Daoy (cell line): ENCODE measurements at places on chromosomes 4 and X. TPM values are rescaled to one million over a fixed set of nuclear protein-coding genes. Genes with fewer than 3 reads are reported as not detected.

DNA sequence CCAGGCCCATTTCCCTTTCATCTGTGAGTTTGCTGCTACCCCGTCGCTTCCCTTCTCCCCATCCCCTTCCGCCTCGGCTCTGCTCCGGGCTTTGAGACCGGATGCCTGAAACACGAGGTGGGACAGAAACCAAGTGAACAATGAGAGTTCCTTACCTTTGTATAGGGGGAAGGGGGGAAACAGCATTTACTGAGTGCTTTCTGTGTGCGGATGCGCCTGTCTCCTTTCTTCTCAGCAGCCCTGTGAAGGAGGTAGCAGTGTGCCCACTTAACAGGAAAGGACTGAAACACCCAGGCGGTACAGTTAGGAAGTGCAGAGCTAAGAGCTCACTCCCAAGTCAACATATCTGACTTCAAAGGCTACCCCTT lies 43.2 kb upstream of the TMSB15B start:
- DNase-seq, result no peak

Gene WDR44
- 10.1 and 12.4 TPM in 2 replicates for total RNA-seq

DNA sequence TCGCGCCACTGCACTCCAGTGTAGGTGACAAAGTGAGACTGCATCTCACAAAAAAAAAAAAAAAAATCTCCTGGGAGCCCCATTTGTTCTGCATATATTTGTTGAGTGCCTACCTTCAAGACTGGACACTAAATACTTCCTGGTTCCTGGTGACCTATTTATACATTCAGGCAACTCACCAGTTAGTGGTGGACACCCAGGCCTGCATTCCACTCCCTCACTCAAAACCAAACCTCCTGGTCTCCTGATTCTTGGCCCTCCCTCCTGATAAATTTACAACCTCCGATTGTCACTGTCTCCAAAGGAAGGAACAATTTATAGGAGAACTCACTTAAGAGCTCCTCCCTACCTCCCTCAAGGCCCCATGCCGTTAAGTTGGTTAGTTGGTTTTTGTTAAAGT lies 3.1 kb downstream of the SYAP1 start:
- DNase-seq, result no peak

DNA sequence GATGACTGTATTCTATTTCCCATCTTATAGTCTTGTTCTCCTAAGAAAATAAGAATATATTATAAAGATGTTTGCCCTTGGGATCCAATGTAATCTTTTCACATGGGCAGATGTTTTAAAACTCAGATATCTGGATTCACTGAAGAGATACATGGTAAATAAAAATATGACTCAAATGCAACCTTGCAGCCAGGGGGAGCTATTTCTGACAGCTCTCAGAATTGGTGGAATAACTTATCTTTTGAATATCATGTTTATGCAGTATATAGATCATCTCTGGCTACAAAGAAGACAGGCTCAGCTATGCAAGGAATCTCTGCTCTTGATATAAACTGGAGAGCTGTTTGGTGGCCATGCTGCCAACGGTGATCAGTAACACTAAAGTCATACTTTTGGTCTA lies 274.7 kb downstream of the GLUD2 start:
- DNase-seq, result no peak

- peak; percentile 37 for DNase-seq
Observed at GRCh38 chrX:133414406-133415275, 648 bp downstream of the GPC4 start.

GRCh38 chrX:107273795-107274194 lies 67.4 kb downstream of the DNAAF6 start:
- no peak for DNase-seq

Gene HS6ST2
- 10.1 and 12.9 TPM in 2 replicates for total RNA-seq

Gene ESX1
- total RNA-seq, result 8.4 and 10.8 TPM in 2 replicates

GRCh38 chr4:6944301-6945051 lies 34.9 kb downstream of the TBC1D14 start:
- peak; percentile 34 for DNase-seq

DNA sequence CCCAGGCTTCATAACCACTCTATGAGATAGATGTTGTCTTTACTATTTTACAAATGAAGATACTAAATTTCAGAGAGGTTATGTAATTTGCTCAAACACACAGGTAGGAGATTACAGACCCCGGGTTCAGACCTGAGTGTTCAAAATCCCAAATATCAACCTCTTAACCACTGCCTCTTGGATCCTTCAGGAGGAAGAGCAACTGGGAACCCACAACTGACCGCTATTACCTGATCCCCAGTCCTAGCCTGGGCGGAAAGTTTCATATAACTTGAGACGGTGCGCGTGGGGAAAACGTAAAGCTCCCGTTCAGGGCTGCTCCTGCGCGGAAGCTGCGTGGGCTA lies 8.9 kb upstream of the PRDM8 start:
- no peak for DNase-seq

Gene GRIA2
- 0.17 TPM in 1 of 2 replicates, not detected in the other for total RNA-seq

Gene GAGE13
- 12.3 and 21.8 TPM in 2 replicates for total RNA-seq

Gene SH3RF1
- total RNA-seq, result 4.9 and 8.1 TPM in 2 replicates

Gene FRAS1
- total RNA-seq, result 0.48 and 1.9 TPM in 2 replicates

Gene PCGF3
- total RNA-seq, result 26.5 TPM in 2 replicates

DNA sequence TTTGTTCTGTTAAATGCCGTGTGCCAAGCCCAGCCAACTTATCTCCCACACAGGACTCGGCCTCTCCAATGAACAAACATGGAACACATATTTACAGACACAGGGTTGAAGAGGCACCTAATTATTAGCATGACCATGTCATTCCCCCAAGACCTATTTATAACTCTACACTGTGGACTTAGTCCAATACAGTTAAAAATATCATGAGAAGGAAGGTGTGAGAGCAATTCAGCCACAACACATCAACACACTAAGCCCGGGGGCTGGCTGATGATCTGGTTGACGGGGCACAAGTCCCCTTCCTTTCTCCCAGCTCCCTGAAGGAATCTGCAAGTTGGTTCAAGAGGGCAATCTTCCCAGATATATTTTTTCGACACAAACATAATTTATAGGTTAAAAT lies 28.1 kb downstream of the MANBA start:
- DNase-seq, result no peak

DNA sequence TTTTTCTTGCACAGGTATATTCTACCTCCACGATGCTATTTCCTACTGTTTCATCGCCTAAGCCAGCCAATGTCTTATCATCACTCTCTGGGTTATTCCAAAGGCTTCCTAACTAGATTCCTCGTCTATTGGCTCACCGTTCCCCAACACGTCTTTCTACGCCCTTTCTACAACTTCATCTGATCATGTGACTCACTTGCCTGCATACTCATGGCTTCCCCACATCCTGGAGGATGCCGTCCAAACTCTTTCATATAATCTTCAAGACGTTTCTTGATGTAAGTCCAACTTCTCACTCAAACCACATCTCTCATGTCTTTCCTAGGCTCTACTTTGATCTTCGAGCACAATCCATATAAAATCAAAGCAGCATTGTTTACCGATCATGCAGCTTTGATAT lies 322.0 kb upstream of the PPARGC1A start:
- DNase-seq, result peak; percentile 30

Gene KDR
- total RNA-seq, result 0.48 and 1.1 TPM in 2 replicates

Gene RIBC1
- 0.27 and 1.3 TPM in 2 replicates for total RNA-seq

Gene PAGE1
- 22.4 and 35.4 TPM in 2 replicates for total RNA-seq

Gene SH3TC1
- total RNA-seq, result 10.1 and 19.9 TPM in 2 replicates

DNA sequence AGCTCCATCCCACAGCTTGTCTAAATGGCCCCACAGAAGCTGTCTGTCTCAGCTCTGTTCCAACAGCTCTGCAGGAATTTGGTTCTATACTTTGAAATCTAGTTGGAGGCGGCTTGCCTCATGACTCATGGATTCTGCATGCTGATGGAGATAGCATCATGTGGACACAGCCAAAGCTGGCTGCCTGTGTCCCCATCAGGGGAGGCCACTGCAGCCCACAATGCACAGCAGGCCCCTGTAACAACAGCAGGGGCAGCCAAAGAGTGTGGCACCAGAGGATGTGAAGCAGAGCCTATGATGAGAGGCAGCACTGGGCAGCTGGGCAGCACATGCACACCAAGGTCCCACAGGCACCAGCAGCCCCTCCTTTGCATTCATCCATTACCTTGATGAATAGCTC lies 67.2 kb downstream of the DCAF12L1 start:
- no peak for DNase-seq

- DNase-seq, result no peak
Observed at GRCh38 chr4:36533944-36534343, 252.5 kb downstream of the DTHD1 start.

DNA sequence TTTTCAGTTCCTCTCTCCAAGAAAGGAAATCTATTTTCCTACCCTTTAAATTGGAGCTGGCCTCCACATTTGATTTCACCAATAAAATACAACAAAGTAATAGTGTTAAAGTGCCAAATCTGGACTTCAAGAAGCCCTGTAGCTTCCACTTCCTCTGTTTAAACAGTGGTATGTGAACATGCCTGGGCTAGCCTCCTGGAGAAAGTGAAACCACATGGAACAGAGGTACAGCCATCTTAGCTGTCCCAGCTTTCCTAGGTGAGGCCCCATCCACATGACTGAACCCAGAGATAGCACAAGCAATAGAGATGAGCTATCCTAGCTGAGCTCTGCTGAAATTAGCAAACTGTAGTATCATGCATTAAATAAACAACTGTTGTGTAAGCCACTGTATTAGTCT lies 131.8 kb upstream of the VCX start:
- no peak for DNase-seq

Gene FAAH2
- total RNA-seq, result not detected in 2 replicates

Gene MAGEE2
- total RNA-seq, result not detected in 2 replicates

DNA sequence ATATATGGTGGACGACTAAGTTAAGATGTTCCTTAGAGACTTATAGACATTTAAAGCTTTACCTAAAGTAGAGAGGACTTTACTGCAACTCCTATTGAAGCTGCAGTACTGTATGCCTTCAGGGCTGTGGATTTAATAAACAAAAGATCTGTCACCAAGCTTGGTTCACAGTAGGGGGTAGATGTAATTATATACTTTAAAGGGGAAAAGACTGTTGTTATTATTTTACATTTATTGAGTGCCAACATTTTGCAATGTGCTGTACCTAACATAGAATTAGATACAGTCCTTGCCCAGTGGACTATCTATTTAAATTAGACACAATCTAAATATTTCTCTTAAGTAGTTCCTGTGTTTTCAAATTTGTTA lies 67.2 kb downstream of the SLIT2 start:
- DNase-seq, result no peak

Gene IQCM
- total RNA-seq, result not detected in 2 replicates

DNA sequence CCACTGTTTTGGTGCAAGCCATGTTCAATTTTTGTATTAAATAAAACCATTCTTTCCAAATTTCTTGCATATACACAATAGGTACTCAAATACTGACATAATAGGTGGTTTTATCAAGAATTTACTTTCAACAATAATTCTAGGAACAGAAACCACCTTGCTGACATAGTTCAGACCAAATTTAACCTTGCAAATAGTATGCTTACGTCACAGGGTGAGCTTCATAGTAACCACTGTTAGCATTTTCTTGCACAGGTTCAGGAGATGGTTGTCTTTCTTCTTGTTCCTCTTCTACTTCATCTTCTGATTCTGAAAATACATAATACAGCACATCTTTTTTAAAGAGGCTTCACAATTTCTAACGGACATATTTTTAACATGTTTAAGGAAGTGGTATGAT lies 17.6 kb downstream of the G3BP2 start:
- no peak for DNase-seq

DNA sequence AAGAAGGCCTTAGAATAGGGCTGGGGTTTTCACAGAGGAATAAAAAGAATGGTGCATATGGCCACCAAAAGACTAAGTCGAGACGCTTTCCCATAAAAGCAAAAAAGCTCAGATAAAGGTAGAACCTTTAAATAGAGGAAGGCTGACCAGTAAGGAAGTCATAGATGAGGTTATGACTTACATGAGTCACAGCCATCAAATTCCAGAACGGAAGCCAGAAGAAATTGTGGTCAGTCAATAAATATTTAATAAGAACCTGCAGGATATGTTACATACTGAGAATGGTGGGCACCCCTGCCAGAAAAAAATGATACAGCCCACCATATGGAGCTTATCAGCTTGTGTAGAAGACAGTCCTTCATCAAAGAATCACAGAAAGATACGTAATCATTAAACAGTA lies 120.1 kb downstream of the MANBA start:
- DNase-seq, result no peak

Gene MAP3K15
- 0.36 and 0.57 TPM in 2 replicates for total RNA-seq

GRCh38 chr4:101853028-101853427 lies 62.5 kb downstream of the BANK1 start:
- no peak for DNase-seq

DNA sequence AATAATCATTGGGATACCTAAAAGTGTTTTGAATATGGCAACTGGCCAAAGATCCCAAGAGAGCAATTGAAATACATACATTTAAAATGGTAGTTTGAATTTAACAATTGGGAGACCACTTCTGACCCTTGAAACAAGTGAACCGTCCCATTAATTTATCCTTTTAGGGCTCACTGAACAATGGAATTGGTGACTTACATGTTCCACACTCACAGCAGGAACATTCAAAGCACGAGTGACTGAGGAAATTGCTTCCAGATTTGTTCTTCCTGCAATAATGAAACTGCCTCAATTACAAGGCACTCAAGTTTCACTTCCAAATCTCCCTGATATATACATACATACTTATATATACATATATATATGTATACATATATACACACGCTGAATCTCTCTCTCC lies 20.6 kb downstream of the SLC39A8 start:
- DNase-seq, result no peak

- no peak for DNase-seq
Observed at GRCh38 chr4:101818362-101818761, 27.8 kb downstream of the BANK1 start.

Gene SMIM10L2A
- 0.12 and 0.17 TPM in 2 replicates for total RNA-seq

Gene CHRNA9
- 9.9 and 11.3 TPM in 2 replicates for total RNA-seq

DNA sequence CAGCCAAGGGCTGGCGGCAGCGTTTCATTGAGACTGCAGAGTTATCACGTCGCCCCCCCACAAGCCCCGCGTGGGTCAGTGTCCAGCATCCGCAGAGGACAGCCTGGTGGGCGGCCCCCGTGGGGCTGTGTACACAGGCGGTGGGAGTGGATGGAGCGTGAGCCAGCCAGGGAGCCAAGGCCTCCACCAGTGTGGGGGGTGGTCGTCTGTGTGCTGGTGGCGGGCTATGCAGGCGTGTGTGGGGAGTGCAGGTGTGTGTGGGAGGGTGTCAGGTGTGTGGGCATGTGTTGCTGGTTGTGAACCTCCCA lies 56.5 kb upstream of the NKX1-1 start:
- no peak for DNase-seq

DNA sequence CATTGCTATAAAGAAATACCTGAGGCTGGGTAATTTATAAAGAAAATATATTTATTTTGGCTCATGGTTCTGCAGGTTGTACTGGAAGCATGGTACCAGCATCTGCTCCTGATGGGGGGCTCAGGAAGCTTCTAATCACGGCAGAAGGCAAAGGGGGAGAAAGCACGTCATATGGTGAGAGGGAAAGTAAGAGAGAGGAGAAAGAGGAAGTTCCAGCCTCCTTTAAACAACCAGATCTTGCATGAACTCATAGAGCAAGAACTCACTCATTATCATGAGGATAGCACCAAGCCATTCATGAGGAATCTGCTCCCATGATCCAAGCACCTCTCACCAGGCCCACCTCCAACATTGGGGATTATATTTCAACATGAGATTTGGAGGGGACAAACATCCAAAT lies 125.0 kb upstream of the GRPR start:
- DNase-seq, result no peak
